ENCODE measurements at places on chromosomes 12 and 14. TPM values are rescaled to one million over a fixed set of nuclear protein-coding genes. Genes with fewer than 3 reads are reported as not detected.

DNA sequence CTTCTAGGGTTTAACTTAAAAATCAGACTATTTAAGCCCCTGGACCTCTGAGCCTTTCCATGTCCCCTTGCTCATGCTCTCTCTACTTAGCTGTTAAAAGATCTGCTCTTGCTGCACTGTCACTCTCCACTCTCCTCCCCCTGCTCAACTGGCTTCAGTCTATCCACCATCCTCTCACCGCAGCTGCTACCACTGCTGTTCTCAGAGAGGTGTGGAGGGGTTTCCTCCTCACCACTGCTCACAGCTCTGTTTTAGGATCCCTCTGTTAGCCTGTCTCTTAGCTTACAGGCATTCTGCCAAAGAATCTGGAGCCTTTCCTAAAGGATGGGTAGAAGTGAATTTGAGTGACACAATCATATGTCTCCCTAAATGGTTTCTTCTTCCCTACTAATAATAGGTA is 43.7 kb upstream of the ATP2B1 start:
- DNase-seq = no peak

DNAAF2 gene
- total RNA-seq = 7.5 TPM

DNA sequence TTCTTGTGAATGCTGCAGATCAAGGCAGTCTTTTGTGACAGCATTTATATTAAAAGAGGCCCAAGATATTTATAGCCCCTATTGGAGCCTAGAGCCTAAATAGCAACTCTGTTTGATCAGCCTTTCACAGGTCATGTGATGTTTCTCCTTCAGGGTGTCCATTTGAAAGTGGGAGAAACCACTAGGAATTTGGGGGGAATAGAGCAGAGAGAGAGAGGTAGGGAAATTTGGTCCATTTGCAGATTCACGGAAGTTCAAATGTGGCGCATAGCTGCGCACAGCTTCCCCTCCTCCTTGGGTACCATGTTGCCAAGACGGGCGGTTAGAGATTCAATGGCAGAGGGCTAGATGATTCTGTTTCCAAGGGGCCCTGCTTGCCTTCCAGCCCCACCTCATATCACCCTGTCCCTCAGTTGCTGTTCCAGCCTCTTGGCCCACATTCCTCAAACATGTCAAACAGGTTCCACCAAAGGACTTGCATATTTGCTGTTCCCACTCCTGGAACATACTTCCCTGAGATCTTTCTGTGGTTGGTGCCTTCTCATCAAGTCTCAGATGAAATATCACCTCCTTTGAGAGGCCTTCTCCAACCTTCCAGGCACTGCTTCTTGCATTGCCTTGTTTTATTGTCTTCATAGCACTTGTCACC is 220.8 kb downstream of the CHST11 start:
- no peak for DNase-seq

- DNase-seq = no peak
Measured at GRCh38 chr12:122875590-122876220, 20.2 kb downstream of the VPS37B start.
